ENCODE measurements at places on chromosomes 1 and 21.
A peak's percentile ranks its signal among the peaks of the same experiment; 100 is the strongest.

GRCh38 chr1:21289700-21290545 lies at the start of gene ECE1:
Gene ECE1, minus strand, starts transcription at chr1:21290463. Its CDS starts 49 bp downstream, at chr1:21290414.
- DNase-seq, result peak; percentile 94

GRCh38 chr1:1899266-1899966 lies 8.5 kb upstream of the GNB1 start:
- DNase-seq, result peak; percentile 67

DNA sequence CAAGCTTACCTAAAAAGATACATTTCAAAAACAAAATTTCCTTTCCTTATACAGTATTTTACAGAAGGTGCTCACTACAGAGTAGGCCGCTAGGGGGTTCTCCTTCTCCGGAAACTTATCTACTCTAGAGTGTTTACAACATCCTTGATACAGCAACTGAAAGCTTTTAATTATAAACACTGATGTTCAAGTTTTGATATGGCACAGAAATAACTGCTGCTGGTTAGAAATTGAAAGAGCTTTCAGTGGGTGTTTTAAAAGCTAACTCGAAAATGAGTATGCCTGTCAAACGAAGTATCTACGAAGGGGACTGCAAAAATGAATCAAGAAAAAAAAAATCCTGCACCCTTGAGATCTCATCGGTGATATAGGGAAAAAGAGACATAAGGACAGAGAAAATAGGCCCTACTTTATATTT lies 1.0 kb downstream of the YOD1 start:
- DNase-seq, result no peak

DNA sequence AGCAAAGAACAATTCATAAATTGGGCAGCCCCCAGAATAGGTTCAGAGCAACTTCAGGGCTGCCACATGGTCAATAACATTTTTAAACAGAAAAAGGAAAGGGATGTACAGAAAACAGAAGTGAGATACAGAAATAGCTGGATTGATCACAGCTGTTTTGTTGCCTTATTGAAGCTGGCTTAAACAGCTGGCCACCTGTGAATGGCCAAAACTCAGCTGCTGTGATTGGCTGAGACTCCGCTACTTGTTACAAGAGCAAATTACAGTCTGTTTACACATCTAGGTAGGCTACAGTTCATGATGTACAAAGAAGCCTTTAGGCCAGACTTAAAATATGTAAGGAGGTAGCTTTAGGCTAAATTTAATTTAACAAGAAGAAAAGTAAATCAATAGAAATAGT lies 11.6 kb upstream of the IFNAR1 start:
- no peak for DNase-seq

GRCh38 chr1:209266590-209267205 lies 316.8 kb upstream of the CAMK1G start:
- DNase-seq, result peak; percentile 6

- DNase-seq, result peak; percentile 98
These were observed 61.9 kb downstream of the WNT9A start for GRCh38 chr1:227885648-227886502.

DNA sequence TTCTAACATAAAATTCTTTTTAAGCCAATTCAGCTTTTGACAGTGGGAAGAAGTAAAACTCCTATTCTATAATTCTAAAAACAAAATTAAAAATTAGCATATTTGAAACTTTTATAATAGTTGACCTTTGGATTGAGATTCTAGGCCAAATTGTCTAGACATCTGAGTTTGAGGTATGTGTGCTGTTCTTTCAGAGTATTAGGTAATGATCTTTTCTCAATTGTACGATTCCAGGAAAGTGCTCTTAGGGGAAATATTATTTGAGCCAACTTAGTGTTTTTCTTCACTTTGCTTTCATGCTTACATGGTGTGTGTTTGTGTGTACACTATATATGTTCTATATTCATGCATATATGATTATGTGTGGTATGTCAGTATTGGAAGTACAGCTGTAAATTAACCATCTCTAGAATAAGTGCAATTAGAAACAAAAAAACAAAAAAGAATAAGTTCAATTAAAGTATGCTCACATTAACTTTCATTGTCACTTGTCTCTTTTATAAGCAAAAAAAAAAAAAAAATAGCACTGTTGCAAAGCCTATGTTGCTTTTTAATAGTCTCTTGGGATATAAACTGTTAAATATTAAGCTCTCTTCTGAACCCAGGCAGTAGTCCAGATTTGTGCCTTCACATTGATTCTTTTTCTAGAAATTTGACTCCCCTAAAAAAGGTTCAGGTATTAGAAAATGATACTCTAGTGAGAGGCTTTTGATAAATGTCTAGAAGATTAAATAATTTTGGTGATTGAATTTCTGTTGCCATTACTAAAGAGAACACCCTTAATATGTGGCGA lies 132.2 kb downstream of the ATP5PO start:
- DNase-seq, result no peak

DNA sequence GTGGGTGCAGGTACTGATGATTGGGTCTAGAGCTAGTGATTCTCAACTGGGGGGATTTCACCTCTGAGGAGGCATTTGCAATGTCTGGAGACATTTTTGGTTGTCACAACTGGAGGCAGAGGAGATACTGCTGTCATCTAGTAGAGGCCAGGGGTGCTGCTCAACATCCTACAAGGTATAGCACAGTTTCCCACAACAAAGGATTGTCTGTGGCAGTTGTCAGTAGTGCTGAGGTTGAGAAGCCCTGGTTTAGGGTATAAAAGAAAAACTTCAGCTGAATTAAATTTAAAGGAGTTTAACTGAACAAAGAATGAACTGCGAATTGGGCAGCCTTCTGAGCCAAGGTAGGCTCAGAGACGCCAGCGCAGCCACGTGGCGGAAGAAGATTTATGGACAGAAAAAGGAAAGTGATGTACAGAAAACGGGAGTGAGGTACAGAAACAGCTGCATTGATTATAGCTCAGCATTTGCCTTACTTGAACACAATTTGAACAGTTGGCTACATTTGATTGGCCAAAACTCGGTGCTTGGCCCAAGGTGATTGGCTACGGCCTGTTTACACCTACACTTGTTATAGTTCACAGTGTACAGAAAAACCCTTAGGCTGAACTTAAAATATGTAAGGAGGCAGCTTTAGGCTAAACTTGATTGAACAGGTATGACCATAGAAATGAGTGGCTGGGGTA lies 40.4 kb downstream of the MPZL1 start:
- no peak for DNase-seq

GRCh38 chr1:55896210-55896609 lies 681.0 kb upstream of the USP24 start:
- DNase-seq, result no peak

DNA sequence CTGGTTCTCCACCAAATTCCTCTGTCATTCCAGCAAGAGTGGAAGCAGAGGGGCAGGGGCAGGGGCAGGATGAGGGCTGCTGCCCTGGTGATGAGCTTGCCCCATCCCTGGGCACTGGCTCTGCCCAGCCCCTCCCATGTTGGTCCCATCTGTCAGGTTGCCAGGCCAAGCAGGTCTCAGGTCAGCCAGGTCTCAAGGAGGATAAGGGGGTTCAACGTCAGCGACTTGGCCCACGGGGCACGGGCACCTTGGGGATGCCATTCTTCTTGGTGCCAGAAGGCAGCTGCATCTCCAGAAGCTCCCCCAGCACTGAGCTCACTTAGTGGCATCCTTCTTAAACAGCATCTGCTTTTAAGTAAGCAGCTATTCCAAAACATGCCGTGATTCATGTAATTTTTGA lies 133.1 kb downstream of the AJAP1 start:
- DNase-seq, result no peak

DNA sequence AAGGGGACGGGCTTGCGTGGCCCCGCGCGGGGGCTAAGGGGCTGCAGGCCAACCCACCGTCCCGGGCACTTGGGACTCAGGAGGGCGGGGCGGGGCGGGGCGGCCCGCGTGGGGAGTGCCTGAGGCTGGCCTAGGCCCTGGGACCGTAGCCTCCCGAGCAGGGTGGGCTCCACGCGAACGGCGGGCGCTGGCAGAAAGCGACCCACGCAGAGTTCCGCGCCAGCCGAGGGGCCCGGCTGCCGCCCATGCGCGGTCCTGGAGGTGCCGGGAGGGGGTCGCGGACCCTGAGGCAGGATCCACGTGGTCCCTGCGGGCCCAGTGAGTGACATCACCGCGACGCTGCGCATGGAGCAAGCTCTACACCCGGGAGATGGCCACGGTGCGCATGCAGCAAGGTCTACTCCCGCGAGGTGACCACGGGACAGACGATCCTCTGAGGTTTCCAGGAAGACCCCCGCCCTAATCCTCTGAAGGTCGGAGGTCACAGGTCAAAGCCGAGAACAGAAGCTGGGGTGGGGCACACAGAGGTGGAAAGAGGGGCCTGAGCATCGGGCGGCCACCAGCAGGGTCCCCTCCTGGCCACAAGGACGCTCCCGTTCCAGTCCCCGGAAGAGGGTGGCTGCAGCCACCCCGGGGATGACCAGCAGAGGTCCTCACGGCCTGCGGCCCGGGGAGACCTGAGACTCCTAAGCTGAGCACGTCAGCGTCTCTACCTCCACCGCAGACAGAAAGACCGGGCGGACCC lies 13.5 kb upstream of the SLC19A1 start:
- peak; percentile 99 for DNase-seq

GRCh38 chr1:241630476-241630875 lies 9.7 kb downstream of the CHML start:
- DNase-seq, result no peak

DNA sequence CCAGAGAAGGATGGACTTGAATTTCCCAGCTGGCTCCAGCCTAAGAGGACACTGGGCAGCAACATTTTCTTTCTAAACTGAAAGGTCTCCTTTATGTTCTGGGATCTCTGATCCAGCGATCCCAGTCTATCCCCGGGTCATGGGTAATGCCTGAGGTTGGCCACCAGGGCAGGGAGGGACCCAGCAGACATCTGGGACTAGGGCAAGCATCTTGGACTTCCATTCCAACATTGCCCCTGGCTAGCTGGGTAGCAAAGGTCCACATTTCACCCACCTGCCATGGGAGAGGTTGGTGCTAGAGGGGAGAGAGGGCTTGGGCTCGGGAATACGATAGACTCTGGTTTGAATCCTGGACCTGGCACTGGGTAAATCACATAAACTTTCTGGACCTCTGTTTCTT lies 84.6 kb downstream of the LRRN2 start:
- no peak for DNase-seq

DNA sequence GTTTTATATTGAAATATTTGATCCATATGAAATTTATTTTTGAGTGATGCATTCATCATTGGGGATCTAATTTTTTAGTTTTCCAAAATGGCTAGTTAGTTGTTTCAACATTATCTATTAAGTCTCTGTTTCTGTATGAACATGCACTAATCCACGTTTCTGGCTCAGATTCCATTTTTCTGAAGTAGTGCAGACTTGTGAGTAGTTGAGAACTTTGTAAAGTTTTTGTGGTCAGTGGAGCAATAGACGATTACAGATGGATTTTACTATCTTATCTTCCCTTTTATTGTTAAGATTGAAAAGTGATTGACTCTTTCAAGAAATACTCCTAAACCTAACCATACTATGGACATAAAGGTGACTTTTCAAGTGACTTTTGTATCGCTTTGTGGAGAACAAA lies 16.7 kb downstream of the SOAT1 start:
- DNase-seq, result no peak

- DNase-seq, result peak; percentile 35
These were observed 41.8 kb upstream of the PWP2 start for GRCh38 chr21:44065428-44065827.

DNA sequence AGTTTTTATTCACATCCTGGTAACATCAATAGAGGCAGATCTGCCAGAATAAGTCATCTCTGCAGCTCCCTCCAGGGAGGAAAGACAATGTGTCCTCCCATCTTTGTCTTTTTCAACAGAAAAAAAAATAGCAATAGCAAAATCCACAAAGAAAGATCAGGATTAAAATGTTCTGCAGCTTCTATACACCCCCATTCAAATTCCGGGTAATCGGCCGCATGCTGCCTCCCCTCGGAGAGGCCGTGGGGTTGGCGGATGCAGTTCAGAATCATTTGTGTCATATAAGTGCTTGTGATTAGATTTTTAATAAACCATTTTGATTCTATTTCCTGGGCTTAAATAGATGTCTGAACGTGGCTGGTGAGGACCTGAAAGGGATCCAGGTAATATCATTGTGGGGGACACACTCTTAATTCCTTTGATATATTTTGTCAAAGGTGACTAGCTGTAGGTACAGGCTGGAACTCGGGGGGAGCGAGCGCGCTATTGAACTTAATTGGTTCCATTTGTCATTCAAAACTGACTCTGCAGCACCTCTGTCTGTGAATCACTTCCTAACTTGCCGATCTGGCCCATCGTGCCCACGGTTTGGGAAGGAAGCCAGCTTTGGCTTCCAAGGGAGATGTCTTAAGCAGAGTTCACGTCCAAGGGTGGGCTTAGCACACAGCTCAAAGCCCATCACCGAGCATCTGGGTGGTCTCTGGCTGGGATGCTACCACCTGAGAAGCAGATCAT lies 85.6 kb upstream of the ARHGEF16 start:
- peak; percentile 96 for DNase-seq

GRCh38 chr1:203307641-203308126 lies 2.4 kb downstream of the BTG2 start:
- DNase-seq, result no peak

- DNase-seq, result peak; percentile 42
These were observed 67.7 kb downstream of the SDCCAG8 start for GRCh38 chr1:243323491-243323890.

DNA sequence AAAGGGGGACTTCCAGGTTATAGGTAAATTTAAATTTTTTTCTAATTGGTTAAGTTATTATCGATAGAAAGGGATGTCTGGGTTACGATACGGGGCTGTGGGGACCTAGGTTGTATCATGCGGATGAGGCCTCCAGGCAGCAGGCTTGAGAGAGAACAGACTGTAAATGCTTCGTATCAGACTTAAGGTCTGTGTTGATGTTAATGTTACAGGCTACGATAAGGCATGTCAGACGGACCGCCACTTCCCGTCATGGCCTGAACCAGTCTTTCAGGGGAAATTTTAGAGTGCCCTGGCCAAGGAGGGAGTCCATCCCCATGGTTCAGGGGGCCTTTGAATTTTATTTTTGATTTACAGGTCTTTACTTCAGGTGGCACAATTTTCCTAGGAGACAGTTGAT lies 16.7 kb downstream of the ABCG1 start:
- DNase-seq, result no peak

- no peak for DNase-seq
These were observed 12.7 kb downstream of the PACC1 start for GRCh38 chr1:212401838-212402582.

GRCh38 chr1:86324130-86324822 lies 71.8 kb downstream of the ODF2L start:
- DNase-seq, result no peak

GRCh38 chr1:91513160-91513559 lies 12.5 kb downstream of the CDC7 start:
- no peak for DNase-seq

Measured in osteoblast (primary cell).